ENCODE measurements at places on chromosomes 11 and 22. TPM values are rescaled to one million over a fixed set of nuclear protein-coding genes. Genes with fewer than 3 reads are reported as not detected.

GRCh38 chr11:61264795-61265194 lies 23.8 kb downstream of the PGA5 start:
- no peak for DNase-seq

GRCh38 chr11:10451426-10452116 lies 3.5 kb upstream of the AMPD3 start:
- no peak for DNase-seq

- no peak for DNase-seq
These were observed 4.1 kb downstream of the NEU3 start for GRCh38 chr11:74992852-74993251.

DNA sequence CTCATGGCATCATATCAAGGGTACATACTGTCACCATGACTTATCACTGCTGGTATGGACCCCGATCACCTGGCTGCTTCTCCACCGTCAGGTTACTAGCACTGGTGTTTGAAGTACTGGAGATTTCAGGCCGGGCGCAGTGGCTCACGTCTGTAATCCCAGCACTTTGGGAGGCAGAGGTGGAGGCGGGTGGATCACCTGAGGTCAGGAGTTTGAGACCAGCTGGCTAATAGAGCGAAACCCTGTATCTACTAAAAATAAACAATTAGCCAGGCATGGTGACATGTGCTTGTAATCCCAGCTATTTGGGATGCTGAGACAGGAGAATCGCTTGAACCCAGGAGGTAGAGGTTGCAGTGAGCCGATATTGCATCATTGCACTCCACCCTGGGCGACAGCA lies 82.4 kb upstream of the ANO1 start:
- DNase-seq, result no peak

DNA sequence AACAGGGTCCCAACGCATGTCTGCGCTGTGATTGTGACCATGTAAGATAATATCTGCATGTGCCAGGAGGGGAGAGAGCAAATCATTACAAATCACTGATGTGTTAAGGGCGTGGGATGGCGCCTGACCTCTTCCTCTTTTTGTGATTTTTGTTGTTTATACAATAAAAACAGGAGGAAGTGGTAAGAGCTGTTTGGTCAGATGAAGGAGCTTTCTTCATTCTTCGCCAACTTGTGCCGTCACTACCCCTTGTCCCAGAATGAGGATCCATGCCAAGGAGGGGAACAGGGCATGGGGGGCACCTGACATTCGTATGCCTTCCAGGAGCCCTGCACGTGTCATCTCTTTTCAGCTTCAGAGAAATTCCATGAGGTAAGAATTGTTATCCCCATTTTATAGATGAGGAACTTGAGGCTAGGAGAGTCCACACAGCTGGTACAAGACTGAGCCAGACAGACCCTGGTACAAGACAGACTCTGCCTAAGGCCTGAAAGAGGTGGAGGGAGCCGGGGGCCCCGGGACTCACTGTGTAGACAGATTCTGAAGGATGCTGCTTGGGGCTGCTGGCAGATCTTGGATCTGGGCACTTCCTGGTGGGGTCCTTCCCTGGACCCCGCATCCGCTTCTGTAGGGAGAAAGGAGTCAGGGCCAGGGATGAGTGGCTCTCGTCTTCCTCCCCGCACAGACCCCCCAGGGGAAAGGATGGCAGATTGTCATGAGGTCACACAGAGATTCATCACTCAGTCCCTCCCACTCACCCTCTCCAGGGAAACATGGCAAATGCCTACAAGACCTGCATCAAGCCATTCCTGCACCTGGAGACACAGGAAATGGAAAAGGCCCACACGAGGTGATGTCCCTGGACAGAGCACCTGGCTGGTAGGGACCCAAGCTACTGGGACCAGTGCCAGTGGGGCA lies 34.6 kb downstream of the NFAM1 start:
- no peak for DNase-seq

DNA sequence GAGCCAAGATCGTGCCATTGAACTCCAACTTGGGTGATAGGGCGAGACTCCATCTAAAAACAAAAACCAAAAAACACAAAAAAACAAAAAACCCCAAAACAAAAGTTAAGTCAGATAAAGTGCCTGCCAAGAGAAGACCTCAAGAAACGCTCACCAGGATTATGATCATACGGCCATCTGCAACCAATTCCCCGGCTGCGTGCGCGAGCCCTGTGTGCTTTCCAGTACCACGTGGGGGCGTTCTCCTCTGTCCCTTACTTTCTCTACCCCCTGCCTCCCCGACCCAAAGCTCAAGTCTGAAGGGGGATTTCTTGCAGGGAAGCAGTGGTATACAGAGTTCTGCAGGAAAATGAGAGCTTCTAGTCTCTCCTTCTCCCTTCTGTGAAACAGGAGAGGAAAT lies 10.5 kb upstream of the RPS19BP1 start:
- no peak for DNase-seq

GRCh38 chr22:39234472-39234787 lies 10.4 kb downstream of the PDGFB start:
- DNase-seq, result no peak

GRCh38 chr11:702462-703461 lies 3.3 kb upstream of the EPS8L2 start:
- DNase-seq, result no peak

DNA sequence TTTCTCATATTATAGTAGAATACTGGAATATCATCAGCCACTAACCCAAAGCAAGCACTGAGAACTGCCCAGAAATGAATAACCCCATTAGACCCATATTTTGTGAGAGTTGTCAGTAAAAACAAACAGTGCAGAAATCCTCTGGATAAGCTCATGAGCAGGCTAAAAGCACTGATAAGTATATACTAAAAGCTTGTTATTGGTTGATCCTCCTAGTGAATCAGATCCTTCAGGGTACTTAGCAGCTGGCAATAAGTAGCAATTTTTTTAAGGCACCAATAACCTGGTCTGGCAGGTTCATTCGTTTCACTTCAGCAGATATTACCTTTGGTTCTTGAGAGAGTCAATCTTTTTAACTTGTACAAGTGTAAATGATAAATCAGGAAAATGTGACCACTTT lies 1.2 kb downstream of the NOX4 start:
- DNase-seq, result no peak

DNA sequence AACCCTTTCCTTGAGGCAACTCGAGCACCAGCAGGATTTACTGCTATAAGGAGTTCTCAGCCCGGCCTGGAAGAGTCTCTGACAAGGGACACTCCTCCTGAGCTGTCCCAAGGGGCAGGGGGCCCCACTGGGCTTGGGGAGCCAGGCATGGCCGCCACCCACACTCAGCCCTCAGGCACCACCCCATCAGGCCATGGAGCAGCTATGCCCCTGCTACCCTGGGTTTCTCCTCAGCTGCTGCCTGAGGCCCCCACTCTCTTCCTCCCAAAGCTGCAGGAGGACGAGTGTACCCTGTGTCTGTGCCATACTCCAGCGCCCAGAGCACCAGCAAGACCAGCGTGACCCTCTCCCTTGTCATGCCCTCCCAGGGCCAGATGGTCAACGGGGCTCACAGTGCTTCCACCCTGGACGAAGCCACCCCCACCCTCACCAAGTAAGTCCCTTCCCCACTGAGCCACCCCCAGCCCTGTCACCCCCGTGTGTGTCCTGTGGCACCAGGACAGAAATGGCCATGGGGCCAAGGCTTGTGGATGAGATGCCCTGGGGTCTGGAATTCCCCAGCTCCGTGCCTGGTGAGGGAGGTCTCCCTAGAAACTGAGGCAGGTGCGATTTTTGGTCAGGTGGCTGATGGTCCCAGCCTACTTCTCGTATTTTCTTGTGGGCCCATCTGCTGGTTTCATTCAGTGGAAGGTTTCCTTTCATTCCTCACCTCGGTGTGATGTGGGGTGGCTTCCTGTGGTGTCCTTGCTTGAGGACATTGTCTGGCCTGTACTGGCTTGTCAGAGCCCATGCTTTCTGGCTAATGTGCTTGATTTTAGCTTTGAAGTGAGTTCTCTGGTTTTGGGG lies 28.4 kb downstream of the TAB1 start:
- DNase-seq, result no peak

DNA sequence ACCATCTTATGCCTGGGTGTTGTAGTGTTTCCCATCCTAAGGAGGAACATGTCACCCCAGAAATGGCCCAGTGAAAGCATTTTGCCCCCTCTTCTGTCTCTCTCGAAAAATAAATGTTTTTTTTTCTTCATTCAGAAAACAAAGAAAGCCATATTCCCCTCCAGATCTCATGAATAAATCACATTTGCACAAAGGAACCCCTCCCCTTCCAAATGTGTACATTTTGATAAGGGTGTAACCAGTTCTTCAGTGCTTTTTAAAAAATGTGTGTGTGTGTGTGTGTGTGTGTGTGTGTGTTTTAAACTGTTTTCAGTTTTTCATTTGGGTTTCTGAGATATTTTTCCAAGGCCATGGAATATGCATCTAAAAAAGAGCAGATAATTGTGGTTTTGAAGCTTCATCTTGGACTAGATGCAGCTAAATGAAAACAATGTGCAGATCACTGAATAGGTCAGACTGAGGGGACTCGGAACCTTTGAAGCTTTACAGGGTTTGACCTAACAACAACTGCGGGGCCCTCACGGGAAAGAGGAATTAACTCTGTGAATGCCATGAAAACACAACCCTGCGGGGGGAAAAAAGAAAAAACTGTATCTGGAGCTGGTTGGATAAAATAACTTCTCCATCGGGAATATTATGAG lies 76.4 kb downstream of the YAP1 start:
- no peak for DNase-seq

- DNase-seq, result no peak
These were observed 16.9 kb downstream of the RTCB start for GRCh38 chr22:32395107-32395506.

DNA sequence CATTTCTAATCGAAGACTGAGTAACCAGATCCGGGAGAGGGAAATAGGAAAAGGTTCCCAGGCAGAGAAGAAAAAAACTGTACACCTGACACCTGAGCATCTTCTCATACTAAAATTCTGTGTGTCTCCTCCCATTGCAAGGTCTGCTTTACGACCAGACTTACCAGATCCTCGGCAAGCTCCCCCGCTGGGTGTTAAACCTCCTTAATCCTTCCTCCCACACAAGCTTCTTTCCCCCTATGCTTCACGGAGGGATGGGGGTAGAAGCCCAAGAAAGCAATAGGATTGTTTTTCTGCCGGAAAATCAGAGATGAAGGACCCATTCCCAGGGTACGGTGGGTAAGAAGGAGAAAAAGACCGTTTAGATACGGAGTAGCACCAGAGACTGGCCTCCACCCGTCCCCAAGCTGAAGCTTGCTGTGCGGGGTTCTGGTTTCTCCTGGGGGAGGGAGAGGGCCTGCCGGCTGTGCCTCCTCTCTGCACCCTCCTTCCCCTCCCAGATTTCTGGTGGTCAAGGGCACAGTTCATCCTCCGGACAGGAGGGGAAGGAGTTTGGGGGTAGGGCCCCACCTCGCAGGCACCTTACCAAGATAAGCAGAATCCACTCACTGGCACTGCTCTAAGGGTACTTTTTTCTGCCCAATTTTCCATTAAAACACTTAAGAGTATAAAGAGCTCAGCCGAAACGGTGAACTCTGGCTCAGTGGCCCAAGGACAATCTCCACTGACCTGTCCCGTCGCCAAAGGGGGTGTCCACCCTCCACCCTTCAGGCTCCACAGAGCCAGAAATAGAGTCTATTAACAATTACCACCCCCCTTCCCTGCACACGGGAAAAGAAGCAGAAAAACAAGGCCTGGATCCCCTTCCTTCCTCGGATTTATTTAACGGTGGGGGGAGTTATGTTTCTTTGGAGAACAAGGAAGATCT lies 1.2 kb downstream of the TOB2 start:
- peak; percentile 43 for DNase-seq

DNA sequence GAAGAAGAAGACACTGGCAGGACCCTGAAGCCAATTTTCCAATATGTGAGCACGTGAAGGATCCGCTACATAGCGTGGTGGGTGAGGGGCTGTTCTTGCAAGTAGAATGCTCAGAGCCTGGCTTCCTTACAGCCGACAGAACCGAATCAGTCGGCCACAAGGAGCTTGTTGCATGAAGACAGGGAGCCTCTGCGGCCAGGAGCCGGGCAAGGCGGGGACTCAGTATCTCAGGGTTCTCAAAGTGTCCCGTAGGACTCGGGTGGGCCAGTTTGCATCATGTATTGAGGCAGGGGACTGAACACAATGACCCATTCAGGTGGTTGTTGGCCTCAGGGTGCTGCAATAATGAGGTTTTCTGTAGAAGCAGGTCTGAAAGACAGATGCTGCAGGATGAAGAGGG lies 289.5 kb downstream of the NTM start:
- DNase-seq, result no peak

GRCh38 chr11:94060401-94060800 lies 39.2 kb downstream of the HEPHL1 start:
- DNase-seq, result no peak

DNA sequence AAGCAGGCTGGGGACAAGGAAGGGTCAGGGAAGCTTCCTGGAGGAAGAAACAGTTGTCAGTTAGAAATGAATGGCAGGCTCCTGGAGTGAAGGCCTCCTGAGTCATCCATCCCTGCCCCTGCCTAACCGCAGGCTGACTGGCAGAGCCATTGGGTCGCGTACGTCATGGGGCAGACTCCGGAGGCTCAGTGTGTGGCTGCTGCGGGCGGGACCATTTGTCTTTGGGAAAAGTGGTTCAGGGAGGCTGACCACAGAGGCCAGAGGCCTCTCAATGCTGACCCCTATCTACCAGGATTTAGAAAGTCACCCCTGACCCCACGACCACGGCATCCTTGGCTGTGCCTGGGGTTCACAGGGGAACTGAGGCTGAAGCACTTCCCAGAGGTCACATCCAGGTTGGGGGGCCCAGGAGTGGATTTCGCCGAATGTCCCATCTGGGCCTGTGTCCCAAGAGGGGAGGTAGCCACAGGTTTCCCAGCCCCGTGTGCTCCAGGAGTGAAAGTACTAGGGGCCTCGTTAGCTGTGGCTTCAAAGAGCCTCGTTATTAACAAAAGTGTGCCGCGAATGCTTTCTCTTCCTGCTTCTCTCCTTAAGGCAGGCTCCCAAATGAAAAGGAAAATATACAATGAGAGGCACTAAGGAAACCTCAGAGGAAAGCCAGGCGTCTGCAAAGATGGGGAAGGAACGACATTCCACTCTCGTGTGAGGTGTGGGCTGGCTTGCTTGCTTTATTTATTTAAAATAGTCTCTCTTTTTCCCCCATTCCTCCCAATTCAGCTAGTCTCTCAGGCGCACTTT lies 58.9 kb downstream of the FLRT1 start:
- no peak for DNase-seq

DNA sequence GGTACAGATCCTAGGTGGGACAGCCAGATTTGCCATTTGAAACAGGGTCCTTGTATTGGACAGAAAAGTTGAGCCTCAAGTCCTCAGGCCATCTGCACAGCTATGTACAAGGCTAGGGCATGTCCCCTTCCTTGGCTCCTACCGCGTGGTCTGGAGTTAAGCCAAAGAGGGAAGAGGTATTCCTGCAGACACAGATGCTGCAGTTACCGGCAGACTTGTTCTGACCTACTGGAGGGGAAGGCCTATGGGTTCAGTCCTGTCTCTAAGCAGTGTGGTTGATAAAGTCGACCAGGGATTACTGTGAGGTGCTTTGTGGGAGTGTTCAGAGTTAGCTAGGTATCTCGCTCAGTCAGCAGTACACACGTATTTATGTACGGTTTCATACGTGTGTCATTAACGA lies 180.6 kb downstream of the ADAMTS15 start:
- DNase-seq, result no peak

Gene ADM
- 3.8 TPM for total RNA-seq

Gene TP53AIP1
- not detected for total RNA-seq

Gene VSTM5
- not detected for total RNA-seq

Gene CST6
- 0.42 TPM for total RNA-seq

Gene UBQLNL
- total RNA-seq, result 0.60 TPM

Gene SLC22A25
- total RNA-seq, result not detected
